ENCODE measurements at places on chromosomes 13 and 19. TPM values are rescaled to one million over a fixed set of nuclear protein-coding genes. Genes with fewer than 3 reads are reported as not detected.

BRME1 gene
- total RNA-seq: 1.4 TPM

AMH gene
- 2.1 TPM for total RNA-seq

ADAT3 gene
- total RNA-seq: 4.8 TPM

TUBA3C gene
- total RNA-seq: not detected

MCF2L gene
- total RNA-seq: 2.4 TPM

CEACAM8 gene
- not detected for total RNA-seq

ZNF230 gene
- total RNA-seq: 1.3 TPM

EXOC3L2 gene
- 9.3 TPM for total RNA-seq

ZNF534 gene
- total RNA-seq: not detected

ZSCAN4 gene
- not detected for total RNA-seq

ZIC2 gene
- not detected for total RNA-seq

TNFSF13B gene
- 0.15 TPM for total RNA-seq

KASH5 gene
- not detected for total RNA-seq

METTL21C gene
- not detected for total RNA-seq

MEIOSIN gene
- not detected for total RNA-seq

RPS5 gene
- total RNA-seq: 1,315 TPM

C19orf44 gene
- total RNA-seq: 4.1 TPM

TIMM44 gene
- 63.6 TPM for total RNA-seq

TCF3 gene
- 206 TPM for total RNA-seq

KLK15 gene
- not detected for total RNA-seq

SAMD1 gene
- 26.5 TPM for total RNA-seq

NCR1 gene
- not detected for total RNA-seq

SSBP4 gene
- total RNA-seq: 184 TPM

SOX21 gene
- not detected for total RNA-seq

ATP1A3 gene
- total RNA-seq: 0.06 TPM

U2AF2 gene
- total RNA-seq: 150 TPM

B3GNT8 gene
- 5.5 TPM for total RNA-seq

FAAP24 gene
- 1.6 TPM for total RNA-seq

TSKS gene
- not detected for total RNA-seq

AP1M2 gene
- 3.0 TPM for total RNA-seq

CGB7 gene
- total RNA-seq: not detected

AMER2 gene
- not detected for total RNA-seq
